ENCODE measurements at places on chromosomes 2 and 18.

DNA sequence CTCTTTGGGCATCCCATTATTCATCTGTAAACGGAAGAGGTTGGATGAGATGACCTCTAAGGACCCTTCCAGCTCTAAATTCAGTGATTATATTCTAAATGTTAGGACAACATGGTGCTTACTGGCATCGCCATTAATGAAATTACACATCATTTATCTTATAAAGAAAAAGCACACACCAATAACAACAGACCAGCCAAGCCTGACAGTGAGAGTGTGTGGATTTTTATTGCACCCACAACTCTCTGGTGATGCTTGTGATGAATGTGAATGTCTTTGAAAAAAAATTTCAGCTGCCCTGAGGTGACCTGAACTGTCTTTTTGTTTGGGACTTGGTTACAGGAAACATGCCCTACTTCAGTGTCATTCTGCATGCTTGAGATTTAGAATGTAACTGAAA is 513.3 kb upstream of the NRP2 start:
- DNase-seq: no peak

DNA sequence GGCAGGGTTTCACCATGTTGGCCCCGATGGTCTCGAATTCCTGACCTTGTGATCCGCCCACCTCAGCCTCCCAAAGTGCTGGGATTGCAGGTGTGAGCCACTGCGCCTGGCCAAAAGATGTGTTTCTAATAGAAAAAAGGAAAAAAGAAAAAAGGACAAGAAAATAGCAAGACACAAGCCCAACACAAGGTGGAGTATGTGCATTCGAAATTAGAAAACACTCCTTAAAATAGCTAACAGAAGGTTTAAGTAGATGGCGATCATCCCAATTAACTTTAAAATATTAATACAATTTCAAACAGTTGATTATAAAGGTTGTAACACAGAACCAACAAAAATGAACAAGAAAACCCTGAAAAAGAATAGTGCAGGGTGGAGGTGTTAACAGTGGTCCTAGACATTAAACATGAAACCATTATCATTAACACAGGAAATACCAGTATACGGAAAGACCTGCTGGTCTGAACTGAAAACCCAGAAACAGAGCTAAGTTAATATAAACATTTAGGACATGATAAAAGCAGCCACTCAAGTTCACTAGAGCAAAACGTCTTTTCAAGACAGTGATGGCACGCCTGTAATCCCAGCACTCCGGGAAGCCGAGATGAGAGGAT is 57.9 kb downstream of the HDLBP start:
- no peak for DNase-seq

GRCh38 chr18:58562999-58563667 is 65.8 kb downstream of the ALPK2 start:
- DNase-seq: no peak

DNA sequence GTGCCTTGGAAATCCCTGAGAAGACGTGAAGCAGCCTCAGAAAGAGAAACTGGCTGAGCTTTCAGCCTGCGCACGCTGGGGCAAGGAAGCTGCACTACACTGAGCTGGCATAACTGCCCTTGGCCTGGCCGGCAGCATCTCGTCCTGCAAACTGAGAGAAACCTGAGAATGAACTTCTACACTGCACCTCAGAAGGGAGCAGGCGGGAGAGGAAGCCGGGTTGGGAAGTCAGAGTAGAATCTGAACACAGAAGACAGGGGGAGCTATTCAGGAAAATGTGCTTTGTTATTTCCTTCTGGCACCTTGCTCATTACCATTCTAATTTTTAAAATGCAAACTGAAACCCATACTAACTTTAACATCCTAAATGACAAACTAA is 70.9 kb downstream of the ZEB2 start:
- DNase-seq: no peak

- no peak for DNase-seq
These were observed 357.8 kb upstream of the CDH20 start for GRCh38 chr18:60975420-60975819.

DNA sequence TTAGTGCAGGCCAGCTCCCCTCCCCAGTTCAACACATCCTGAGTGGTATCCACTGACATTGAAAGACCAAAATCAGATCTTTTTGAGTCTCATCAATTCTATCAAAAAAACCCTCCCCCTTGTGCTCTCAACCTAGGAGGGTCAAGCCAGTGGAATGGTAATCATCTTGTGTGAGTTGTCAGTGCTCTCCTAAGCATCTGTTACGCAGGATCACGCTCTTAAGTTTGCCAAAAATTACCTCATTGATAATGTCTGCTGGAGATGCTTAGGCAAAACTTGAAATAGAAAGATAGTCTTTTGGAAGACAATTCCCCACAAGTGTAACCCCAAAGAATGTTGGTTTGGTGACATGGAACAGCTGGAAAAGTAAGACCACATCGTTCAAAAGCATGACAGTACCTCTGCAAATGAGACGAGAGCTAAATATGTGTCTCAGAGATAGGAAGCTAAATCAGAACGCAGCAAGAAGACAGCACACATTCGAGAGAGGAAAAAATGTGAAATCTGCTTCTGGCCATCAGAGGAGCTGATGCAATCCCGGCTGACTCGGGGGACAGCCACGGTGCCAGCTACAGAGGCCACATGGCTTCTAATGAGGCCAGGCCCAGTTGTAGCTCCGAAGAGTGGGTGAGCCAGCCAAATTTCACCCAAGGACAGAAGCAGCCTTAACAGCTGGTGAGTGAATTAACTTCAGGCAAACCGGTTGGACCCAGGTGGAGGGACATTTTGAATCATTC is 753.9 kb downstream of the RNF144A start:
- no peak for DNase-seq

DNA sequence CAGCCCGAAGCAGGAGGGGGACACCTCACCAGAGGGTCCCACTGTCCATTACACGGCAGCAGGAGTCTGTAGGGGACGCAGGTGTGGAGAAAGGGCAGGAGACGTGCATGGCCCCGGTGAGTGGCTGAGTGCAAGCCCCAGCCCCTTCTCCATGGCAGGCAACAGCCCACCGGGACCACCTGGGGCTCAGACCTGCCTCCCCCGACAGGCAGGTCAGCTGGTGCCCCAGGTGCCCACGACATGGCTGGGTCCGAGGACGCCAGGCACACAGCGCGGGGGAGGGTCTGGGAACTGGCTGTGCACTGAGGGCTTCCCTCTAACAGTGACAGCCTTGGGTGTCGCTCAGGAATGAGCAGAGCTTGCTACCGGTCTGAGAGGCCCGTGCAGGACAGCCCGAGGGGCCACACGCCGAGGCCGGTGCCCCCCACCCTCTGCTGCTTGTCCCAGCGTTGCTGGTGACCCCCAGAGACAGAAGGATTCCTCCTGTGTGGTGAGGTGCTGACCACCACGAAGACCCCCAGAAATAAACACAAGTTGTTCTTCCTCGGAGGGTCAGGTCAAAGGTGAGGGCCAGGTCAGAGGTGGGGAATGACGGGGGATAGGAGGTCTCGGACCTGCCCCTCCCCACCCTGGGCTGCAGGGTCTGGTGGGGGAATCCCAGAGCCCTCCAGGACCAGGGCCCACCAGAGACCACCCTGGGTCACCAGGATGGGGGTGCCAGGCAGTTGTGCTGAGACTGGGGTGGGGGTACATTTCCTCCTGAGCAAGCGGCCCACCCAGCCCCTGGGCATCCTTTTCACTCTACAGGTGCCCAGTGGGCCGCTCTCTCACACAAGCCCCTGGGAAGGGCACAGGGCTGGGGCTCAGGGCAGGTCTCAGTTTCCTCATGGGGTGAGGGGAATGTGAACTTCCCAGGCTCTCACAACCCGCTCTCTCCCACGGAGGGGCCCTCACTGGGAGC is 50.6 kb downstream of the SLC66A2 start:
- DNase-seq: no peak

- no peak for DNase-seq
These were observed 526 bp downstream of the CHN1 start for GRCh38 chr2:175004730-175004979.

DNA sequence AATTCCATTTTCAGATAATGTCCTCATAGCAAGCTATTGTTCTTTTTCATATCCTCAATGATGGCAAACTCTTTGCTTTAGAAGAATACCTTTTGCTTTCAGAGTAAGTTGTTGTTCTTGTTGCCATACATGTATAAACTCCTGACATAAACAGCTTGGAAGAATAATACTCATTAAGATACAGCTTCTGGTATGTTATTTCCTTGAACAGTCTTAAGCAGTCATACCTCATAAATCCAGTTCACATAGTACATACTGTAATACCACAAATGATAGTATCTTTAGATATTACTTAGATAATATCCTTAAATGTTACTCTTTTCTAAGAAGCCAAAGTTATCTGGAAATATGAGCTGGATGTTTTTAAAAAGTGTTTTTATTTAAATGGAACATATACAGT is 23.2 kb downstream of the METTL8 start:
- DNase-seq: no peak

- no peak for DNase-seq
These were observed 105.2 kb upstream of the OTOS start for GRCh38 chr2:240245706-240246105.

- no peak for DNase-seq
These were observed 601.0 kb upstream of the LINC00305 start for GRCh38 chr18:64749884-64750283.

DNA sequence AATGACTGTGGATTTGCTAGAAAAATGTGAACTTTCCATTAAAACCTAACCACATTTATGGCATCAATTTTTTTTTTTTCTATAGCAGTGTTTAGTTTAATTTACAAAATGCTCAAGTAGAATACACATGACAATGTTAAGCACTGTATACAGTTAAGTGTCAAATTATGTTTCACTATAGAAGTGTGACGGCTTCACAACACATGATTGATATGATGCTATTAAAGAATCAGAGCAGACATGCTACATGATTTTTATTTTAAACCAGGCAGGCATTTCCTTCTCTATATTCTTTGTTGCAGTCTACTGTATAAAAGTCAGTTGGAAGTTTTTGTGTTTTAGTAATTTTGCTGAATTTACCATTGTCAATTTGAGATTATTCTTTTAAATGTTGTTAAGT is 43.6 kb downstream of the PROKR1 start:
- DNase-seq: no peak

DNA sequence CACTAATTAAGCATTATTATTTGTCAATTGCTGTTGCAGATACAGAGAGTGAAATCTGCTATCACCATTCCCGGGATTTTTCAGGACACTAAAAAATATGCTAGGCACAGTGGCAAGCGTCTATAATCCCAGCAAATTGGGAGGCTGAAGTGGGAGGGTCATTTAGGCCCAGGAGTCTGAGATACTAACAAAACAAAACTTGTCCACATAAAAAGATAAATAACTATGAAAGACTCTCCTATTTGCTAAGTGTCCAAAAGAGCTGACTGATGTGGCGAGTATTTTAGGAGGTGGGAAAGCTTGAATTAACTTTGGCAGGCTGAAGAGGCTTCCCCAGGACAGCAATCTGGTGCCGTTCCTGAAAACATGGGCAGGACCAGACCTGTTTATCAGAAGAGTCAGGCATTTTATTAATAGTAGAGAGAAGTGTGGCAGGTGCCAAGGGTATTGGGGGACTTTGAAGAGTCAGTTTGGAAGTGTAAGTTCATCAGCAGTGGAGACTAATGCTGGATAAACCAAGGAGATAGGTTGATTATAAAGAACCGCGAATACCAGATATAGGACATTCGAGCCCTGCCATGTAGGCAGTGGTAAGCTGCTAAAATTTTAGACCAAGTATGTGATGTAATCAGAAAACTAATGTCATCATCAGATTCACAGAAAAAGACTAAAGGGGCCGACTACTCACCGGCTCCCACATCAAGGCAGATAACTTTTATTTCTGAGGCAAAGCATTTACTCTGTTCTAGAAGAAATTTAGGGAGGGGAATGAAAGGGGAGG is 201.8 kb downstream of the EPHA4 start:
- no peak for DNase-seq

All from stromal cell of bone marrow (primary cell).